ENCODE measurements at places on chromosomes 13 and 19.

DNA sequence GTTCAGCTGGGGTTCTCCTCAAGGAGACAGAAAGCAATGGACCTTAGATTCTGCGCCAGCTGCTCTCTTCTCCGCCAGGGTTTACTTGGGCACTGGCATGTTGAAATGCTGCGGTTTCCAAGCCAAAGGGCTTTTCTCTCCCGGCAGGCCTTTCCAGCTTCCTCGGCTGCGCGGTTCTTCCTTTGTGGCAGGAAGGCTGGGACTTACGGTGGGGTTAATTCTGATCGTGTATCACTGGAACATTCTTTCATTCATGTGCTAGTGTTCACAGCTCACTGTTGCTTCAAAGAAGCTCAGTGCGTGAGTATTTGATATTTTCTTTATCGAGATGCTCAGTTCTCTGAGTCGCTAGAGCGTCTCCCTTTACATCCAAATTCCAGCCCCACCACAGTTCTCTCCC, 723.2 kb downstream of the UQCRFS1 start:
- no peak for DNase-seq

DNA sequence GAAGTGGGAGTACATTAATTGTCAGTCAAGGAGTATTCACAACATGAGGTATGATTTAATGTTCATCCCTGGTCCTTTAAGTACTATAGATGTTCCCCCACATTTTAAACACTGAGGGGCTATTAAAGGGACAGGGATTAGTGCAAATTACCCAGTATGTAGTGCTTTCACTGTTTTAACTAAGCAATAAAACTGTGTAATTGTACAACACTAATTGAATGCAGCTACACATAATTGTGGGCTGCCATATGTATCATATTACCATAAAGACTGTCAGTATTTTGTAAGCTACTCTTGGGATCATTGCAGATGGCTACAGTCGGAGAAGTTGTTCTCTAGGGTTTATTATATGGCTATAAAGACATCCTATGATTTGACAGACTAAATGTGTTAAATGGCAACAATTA, 316.6 kb downstream of the DCLK1 start:
- DNase-seq: no peak

GRCh38 chr13:42181381-42181953, 90.5 kb upstream of the AKAP11 start:
- no peak for DNase-seq

- no peak for DNase-seq
Measured at GRCh38 chr13:37656247-37656940, 57.8 kb upstream of the POSTN start.

GRCh38 chr13:24178847-24179485, 18.4 kb downstream of the SPATA13 start:
- DNase-seq: no peak

- no peak for DNase-seq
Measured at GRCh38 chr19:7848779-7849457, 18.9 kb downstream of the EVI5L start.

DNA sequence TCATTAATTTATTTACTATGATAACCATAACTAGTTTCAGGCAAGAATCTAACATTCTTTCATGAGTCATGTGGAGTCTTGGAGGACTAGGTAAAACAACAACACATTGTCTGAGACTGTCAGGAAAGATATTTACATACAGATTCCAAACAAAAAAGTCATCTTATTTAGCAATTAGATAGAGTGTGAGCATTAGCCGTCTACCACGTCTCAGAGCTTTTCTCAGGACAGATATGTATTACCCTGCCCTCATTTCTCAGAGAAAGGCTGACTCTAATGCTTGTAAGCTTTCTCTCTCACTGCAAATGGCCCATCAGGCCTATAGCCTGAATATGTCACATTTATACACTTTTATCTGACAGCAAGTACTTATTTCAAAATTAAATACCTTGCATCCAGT, 312.1 kb upstream of the PCDH20 start:
- no peak for DNase-seq

DNA sequence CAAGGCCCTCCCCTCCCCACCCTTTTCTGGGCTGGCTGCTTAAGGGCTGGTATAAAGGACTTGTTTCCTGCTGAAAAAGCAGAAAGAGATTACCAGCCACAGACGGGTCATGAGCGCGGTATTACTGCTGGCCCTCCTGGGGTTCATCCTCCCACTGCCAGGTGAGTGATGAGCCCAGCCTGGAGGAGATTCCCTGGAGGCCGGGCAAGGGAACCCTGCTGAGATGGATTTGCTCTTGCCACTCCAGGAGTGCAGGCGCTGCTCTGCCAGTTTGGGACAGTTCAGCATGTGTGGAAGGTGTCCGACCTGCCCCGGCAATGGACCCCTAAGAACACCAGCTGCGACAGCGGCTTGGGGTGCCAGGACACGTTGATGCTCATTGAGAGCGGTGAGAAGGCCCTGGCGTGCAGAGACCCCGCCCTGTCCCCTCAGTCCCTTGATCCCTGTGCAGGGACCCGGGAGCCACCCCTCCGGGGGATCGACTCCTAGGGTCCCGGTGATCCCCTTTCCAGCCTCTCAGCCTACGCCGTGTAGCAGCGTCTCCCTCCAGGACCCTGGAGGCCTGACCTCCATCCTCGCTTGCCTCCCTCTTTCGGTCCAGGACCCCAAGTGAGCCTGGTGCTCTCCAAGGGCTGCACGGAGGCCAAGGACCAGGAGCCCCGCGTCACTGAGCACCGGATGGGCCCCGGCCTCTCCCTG, at the start of gene CD177:
Gene CD177 (plus strand): TSS at position 81 of the 699 bp plus-strand sequence. CDS start 29 bp downstream, at position 110.
- DNase-seq: no peak

- no peak for DNase-seq
Measured at GRCh38 chr13:25518441-25518840, 146.7 kb downstream of the ATP8A2 start.

GRCh38 chr13:99378985-99379733, 72.0 kb upstream of the GPR183 start:
- no peak for DNase-seq

DNA sequence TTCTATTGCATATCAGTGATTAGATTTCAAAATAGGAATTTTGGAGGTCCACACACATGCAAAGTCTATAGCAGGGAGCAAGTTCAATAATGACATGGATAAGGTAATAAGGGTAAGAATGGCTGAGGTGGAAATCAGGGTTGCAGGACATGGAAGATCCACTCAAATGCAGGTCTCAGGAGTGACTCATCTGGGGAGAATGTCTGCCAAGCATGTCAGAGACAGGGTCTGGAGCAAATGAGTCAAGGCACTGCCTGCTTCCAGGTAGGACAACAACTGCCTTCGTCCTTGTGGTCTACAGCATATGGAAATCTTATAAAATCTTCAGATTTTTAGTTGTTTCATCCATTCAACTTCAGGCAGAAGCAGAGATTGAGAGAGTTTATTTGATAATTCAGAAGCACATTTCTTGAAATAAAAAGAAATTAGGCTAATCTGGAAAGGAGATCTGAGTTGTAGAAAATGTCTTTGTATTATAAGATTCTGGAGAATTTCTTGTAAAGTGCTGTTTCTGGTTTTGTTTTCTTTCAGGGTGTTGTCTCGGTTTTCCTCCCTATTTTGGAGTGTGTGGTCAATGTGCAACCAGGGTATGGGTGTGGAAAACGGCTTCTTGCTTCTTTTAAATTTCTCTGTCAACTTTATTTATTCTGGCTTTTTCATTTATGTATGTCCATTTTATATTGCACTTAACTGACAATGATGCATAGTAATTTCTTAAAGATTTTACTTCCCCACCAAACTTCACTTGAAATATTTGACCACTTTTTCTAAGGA, 748.8 kb downstream of the LIG4 start:
- DNase-seq: no peak

DNA sequence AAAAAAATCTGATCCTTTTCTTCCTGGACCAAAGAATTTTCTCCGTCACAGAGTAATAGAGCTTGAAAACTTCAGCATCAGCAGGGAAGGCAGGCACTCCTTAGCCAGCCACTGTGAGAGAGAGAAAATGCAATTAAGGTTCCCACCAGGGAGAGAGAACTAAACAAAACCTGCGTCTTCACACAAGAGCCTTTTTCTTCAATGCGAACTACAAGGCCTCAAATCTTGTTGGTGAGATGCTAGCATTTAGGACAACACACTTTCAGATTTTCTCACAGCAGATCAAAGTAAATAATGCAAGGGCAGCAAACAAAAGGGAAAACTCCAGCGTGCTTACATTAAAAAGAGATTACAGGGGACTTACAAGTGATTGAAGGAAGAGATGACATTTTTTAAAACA, 80.1 kb downstream of the DACH1 start:
- DNase-seq: no peak

DNA sequence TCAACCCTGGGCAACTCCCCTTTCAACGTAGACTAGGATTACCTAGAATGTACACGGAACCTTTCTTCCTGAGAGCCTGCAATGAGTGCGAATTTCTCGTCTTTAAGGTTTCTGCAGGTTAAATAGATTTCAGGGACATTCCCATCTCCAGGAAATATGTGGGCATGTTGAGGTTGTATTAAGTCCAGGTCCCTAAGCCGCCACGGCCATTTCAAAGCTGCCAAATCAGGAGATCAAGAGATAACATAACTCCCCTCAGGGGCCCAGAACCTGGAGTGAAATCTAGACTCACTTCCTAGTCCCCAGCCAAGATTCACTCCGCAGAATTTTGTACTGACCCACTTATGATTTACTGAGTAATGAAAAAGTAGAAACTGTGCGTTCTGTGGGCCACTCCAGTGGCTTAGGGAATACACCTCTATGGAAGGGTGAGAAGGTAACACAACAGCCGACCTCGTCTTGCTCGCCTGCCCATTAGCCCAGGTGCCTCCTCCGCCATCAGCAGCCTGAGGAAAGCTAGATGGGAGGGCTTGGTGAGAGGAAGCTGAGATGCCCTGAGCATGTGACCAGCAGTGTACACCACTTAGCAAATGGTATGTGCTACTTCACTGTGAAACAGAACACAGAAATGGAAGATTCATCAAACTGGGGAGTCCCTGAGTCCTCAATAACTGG, 98.5 kb upstream of the SOX1 start:
- no peak for DNase-seq

- DNase-seq: no peak
Measured at GRCh38 chr13:69970520-69970919, 137.1 kb upstream of the ATXN8OS start.

DNA sequence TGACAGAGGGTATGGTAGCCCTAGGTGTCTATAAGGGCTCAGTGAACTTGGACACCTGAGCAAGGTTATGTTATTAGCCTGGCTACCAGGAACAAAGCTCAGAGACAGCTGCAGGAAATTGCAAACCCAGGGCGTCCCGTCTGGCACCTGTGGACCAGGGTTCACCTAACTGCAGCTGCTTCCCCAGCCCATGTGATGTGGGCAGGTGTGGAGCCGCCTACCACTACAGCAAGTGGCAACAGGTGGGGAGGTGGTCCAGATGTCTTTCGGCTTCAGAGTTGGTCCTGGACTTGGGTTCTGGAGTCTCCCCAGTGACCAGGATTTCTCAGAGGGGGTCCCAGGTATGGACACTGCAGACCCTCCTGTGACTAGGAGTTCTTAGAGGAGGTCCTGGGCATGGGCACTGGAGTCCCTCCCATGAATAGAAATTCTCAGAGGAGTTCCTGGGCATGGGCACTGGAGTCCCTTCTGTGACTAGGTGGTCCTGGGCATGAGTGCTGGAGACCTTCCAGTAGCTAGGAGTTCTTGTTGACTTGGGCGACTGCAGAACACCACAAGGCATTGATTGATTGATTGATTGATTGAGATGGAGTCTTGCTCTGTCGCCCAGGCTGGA, 25.2 kb downstream of the ACTL9 start:
- no peak for DNase-seq

- DNase-seq: no peak
Measured at GRCh38 chr19:35797663-35798062, 15.0 kb downstream of the PRODH2 start.

DNA sequence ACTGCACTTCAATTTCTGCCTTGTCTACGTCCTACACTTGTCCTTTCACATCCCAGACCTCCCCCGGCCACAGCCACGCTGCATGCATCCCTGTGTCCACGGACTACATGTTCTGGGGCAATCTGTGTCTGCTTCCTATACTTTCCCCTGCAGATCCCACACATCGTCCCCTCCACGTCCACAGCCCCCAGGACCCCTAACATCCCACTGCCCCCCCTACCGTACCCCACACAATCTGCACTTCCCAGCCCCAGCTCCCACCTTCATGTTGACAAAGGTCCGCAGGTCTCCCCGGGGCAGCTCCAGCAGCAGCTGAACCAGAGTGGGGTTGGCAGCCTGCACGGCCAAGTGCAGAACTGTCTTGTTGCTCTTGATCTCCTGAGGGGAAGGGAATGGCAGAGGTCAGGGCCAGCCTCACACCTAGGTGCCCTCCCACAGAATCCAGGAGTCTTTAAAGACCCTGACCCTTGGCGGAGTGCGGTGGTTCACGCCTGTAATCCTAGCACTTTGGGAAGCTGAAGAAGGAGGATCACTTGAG, 10.2 kb downstream of the NFKBID start:
- DNase-seq: no peak

DNA sequence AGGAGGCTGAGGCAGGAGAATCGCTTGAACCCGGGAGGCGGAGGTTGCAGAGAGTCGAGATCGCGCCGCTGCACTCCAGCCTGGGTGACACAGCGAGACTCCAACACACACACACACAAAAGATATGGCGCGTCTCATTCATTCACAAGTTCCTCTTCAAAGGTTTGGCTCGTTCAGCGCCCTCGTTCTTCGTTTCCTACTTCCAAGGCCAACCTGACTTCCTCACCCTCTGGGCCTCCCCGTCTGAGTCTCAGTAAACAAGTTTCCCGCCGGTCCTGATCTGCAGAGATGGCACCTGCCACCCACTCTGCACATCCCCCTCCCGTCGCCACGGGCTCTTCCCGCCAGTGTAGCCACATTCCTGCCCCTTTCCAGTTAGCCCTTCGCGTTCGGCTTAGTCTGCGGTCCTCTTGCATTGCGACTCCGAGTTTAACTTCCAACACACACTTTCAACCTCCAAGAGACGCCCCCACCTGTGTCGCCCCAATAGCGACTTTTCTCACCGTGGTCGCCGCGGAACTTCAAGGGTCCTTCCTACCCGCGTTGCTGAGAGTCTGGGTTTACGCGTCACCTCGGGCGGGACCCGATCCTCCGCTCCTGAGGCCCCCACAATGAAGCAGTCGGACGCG, 1.3 kb upstream of the BSG start:
- no peak for DNase-seq

- DNase-seq: no peak
Measured at GRCh38 chr13:101590479-101590878, 138.0 kb downstream of the ITGBL1 start.

- DNase-seq: no peak
Measured at GRCh38 chr19:3129112-3129511, 6.7 kb upstream of the GNA15 start.

GRCh38 chr19:44748426-44749254, at the start of gene BCL3:
Gene BCL3 (plus strand): TSS chr19:44748708. CDS start chr19:44748791, 83 bp downstream.
- DNase-seq: peak; percentile 68

- no peak for DNase-seq
Measured at GRCh38 chr19:54319892-54320670, 7.1 kb upstream of the LILRA5 start.

DNA sequence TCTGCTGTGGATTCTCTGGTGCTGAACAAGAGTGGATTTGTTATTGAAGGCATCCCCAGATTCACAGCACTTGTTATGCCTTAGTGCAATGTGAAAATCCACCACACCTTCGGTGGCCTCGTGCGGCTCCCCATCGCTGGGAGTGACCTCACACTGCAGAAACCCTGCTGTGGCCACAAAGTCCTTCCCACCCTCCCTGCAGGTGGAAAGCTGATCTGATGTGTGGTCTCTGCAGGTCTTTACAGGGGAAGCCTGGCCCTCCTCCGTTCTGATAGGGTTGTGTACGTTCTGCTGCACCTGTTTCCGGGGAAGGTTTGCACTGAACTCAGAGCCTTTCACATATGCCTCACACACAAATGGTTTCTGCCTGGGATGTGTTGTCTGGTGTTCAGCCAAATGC, 5.0 kb downstream of the ZNF792 start:
- DNase-seq: no peak
